Mammary epithelial cell (primary cell): ENCODE measurements at places on chromosomes 12 and 14. TPM values are rescaled to one million over a fixed set of nuclear protein-coding genes. Genes with fewer than 3 reads are reported as not detected.

GRCh38 chr12:131944601-131945251 lies 5.0 kb upstream of the EP400 start:
- DNase-seq, result no peak

DNA sequence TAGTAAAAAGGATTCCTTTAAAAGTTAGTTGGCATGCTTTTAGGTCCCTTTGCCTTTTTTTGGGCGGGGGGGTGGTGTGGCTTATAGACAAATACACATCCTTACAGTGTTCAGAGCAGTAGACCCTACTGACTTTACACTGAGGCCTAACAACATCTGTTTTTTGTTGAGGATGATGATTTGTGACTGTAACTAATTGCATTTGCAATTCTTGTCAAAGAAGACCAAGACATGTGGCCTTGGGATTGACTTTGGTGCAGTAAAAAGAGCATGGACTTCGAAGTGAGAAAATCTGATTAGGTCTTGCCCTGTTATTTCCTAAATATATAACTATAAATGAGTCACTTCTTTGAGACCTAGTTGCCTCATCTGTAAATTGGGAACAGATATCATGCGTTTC lies 77.3 kb downstream of the TRHDE start:
- no peak for DNase-seq

DNA sequence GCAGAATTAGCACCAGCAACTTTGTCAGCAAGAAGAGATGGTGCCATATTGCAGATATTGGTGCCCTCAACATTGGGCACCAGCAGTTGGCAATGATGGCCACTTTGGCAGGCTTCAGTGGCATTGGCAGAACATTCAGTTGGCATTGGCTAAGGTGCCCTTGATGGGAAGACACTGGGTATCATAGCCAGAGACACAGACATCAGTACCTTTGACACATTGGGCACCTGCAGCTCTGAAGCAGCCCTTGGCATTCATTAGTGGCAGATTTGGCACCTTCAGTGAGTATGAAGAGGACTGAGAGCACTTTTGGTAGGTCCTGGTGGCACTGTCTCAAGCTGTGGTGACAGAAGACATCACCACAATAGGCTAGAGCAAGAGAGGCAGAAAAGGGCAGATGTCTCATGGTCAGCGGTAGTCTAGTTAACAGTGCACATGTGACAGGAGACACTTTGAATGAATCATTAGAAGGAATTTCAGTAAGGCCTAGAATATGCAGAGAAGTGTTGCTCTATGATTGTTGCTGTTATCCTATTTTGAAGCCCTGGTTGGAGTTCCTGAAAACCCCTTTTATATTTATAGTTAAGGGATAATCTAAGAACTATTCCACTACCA lies 422.2 kb downstream of the APAF1 start:
- no peak for DNase-seq

PRKD1 gene
- 1.4 and 1.7 TPM in 2 replicates for total RNA-seq

FOXG1 gene
- total RNA-seq, result not detected in 2 replicates
